ELF-1 (cell line): ENCODE measurements at places on chromosomes 13 and 19.

DNA sequence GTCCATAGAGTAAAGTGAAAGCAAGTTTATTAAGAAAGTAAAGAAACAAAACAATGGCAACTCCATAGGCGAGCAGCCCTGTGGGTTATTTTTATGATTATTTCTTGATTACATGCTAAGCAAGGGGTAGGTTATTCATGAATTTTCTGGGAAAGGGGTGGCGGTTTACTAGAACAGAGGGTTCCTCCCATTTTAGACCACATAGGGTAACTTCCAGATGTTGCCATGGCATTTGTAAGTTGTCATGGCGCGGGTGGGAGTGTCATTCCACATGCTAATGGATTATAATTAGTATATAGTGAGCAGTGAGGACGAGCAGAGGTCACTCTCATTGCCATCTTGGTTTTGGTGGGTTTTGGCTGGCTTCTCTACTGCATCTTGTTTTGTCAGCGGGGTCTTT lies 8.4 kb upstream of the DCUN1D2 start:
- no peak for DNase-seq

GRCh38 chr19:18157465-18158063 lies 4.6 kb downstream of the PIK3R2 start:
- peak; percentile 62 for DNase-seq

GRCh38 chr13:91576590-91576989 lies 178.2 kb downstream of the GPC5 start:
- DNase-seq: peak; percentile 36

- no peak for DNase-seq
These were observed 65.6 kb upstream of the TDRD3 start for GRCh38 chr13:60331249-60332012.

DNA sequence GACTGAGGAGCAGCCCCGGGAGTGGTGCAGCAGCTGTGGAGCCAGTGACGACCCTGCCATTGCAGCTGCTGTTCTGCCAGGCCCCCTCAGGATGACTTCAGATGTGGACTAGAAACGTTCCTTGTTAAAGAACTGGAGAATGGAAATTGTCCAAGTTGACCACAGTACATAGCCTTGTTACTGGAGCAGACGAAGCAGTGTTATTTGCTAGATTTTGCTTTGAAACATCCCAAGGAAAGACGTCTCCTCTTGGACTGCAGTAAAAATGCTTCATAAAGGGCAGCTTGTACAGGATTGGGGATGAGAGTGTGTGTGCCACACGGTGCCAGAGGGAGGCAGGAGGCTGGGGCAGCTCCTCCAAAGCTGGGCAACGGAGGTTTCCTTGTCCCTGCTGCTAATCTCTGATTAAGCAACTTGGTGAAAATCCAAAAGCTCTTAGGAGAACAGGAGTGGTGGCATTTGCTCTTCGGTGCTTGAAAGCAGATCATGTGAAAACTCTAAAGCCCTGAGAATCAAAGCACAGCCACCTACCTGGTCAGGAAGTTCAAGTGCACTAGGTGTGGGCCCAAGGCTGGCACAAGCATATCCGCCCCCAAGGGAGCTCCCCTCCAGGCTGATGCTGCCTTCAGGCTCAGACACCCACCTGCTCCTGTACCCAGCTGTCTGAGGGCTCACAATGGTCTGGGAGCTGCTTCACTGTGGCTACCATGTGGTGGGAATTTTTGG lies 34.5 kb downstream of the SHISA2 start:
- no peak for DNase-seq

DNA sequence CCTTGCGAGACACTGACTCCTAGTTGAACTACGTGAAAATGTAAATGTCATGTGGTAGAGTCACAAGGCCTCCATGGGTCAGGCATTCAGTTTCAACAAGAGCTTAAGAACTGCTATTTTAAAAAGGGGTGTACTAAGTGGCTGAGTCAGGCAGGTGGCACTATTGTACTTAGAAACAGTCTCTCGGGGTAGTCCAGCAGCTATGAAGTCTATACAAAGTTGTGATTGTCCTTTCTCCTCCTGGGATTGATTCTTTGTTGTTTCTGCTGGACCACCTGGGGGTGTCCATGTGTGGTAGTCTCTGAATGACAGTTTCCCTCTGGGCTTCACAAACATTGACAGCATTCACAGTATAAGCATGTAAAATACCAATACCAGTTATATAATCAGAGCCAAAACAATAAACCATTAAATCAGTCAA lies 33.0 kb downstream of the UGGT2 start:
- peak; percentile 67 for DNase-seq
